ENCODE measurements at places on chromosomes 4 and X. TPM values are rescaled to one million over a fixed set of nuclear protein-coding genes. Genes with fewer than 3 reads are reported as not detected.

DNA sequence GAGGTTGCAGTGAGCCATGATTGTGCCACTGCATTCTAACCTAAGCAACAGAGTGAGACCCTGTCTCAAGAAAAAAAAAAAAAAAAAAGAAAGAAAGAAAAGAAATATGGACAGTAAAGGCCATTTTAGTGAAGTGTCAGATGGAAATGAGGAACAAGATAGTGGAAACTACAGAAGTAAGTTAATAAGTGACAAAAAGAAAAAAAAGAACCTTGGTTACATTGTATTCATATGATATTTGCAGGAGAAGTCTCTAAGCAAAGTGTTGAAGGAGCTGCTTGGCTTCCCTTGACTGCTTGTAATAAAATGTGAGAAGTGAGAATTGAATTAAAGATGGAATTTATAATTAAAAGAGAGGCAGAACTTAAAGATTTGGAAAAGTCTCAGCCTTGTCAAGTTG is 73.2 kb downstream of the HOPX start:
- no peak for DNase-seq

- DNase-seq, result no peak
Measured at GRCh38 chr4:8763966-8764901, 107.4 kb downstream of the HMX1 start.

NLRP2B gene
- 0.48 TPM for total RNA-seq

IQSEC2 gene
- 3.1 TPM for total RNA-seq

PGRMC1 gene
- total RNA-seq, result 147 TPM

CITED1 gene
- not detected for total RNA-seq

AMER1 gene
- 3.4 TPM for total RNA-seq

ZNF141 gene
- 41.7 TPM for total RNA-seq

HELT gene
- not detected for total RNA-seq

VEGFC gene
- total RNA-seq, result 5.8 TPM

Data from umbilical cord (tissue), 2 donors.